ENCODE measurements at places on chromosomes 1 and 21. TPM values are rescaled to one million over a fixed set of nuclear protein-coding genes. Genes with fewer than 3 reads are reported as not detected.

DNA sequence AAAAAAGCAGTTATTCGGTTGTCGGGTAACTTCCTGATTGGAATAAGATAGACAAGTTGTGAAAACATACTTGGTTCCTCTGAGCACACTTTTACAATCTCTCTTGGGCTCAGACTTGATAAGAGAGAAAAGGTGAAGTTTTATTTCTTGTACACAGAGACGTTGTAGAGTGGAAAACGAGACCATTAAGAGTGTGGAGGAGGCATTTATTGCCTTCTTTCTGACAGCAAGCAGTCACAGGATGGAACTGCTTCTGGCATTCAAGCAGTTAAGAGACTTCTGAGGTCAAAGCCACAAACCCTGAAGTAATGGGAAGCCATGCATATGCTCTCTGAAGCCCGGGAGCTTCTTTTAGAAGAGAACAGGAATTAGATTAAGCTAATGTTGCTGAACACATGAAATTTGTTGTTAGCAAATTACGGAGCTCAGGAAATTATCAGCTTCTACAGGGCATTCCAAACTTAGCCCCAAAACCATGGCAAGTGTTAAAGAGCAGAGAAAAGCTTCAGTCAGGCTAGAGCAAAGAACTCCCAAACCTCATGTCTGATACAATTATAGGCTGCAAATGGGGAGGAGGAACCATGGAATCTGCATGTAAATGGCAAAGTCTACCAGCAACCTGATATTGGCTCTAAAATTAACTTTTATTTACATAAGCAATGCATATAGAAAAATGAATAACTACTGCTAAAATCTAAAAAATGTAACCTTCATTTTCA is 26.0 kb downstream of the S1PR1 start:
- no peak overlapping the region for H3K4me3 ChIP-seq
- H3K4me1 ChIP-seq: peaks cover 26% of the 10 kb centered on the region
- DNase-seq: no peak
- no peaks in the 10 kb centered on the region for H3K36me3 ChIP-seq
- H3K27ac ChIP-seq: peak overlapping the region; percentile 61
- H3K27me3 ChIP-seq: no peaks in the 10 kb centered on the region

DNA sequence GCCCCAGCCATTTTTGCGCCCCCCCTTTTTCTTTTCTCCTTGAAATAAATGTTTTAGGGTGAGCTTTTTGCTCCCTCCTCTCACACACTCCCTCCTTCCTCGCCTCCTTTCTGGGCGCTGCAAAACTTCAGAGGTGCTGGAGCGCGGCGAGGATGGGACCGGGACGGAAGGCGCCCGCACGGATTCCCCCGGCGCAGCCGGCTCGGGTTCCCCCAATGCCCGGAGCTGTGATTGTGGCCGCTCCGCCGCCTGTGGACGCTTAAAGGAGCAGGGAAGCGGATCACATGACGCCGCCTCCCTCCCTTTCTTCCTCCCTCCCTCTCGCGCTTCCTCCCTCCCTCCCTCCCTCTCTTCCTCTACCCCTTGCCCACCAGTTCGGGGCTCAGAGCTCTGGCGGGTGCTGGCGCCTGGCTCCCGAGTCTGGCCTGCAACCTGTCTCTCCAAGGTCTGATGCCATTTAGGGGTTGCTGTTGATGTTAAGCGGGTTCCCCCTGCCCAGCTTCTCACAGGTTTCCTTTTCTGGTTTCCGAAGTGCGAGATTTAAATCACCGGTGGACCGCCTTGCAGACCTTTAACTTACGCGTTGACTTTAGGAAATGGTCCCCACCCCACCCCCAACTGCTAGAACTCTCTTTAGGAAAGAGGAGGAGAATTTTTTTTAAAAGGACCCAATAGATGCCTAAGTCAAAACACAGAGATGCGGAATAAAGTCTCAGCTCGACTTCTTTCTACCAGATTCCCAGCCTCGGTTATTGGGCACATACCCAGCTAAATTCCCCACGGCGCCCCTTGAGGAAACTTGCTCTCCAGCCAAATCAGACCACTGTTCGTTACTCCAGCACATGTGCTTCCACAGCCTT is at the start of gene WLS:
Gene WLS, minus strand, starts transcription at position 235 of the 860 bp plus-strand sequence. Its CDS starts 224 bp downstream, at position 11.
- no peaks in the 10 kb centered on the region for H3K4me1 ChIP-seq
- peak; percentile 89 for DNase-seq

- H3K27me3 ChIP-seq: no peaks in the 10 kb centered on the region
- DNase-seq: no peak
- H3K36me3 ChIP-seq: peaks cover 19% of the 10 kb centered on the region
- H3K4me3 ChIP-seq: no peak overlapping the region
These were observed 48.1 kb downstream of the AHDC1 start for GRCh38 chr1:27555700-27556424.

DNA sequence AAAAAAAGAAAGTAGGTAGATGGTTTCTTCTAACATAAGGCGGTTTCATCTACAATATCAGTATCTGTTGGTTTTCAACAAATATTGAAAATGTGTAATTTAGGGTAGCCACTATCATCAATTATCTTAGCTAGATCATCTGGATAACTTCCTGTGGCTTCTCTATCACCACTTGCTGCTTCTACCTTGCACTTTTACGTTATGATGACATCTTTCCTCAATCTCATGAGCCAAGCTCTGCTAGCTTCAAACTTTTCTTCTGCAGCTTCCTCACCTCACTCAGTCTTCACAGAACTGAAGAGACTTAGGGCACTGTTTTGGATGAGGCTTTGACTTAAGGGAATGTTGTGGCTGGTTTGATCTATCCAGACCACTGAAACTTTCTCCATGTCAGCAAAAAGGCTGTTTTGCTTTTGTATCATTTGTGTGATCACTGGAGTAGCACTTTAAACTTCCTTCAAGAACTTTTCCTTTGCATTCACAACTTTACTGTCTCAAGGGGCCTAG is 144.9 kb upstream of the HP1BP3 start:
- H3K4me3 ChIP-seq: no peak overlapping the region
- H3K36me3 ChIP-seq: no peaks in the 10 kb centered on the region
- H3K27me3 ChIP-seq: no peaks in the 10 kb centered on the region
- no peak for DNase-seq

The UAP1 gene
- 35.0 TPM for total RNA-seq

DNA sequence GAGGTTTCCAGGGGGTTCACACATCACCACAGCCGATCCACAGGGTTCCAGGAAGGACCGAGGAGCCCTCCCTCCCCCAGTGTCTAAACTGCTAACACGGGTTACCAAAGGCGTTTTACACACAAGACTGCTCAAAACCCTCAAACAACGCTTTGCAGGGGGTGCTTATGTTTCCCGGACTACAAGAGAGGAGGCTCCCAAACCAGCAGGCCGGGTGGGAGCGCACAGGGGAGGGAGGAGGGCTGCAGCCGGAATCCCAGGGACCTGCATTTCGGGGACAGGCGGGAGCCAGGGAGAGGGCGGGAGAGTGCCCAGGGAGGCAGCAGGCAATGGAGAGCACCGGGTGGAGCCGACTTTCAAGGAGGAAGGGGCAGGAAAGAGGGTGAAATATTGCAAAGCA is 50.8 kb downstream of the ACBD3 start:
- H3K27ac ChIP-seq: peak overlapping the region; percentile 17
- no peak overlapping the region for H3K4me3 ChIP-seq
- H3K4me1 ChIP-seq: peaks cover 9% of the 10 kb centered on the region
- no peak for DNase-seq
- no peaks in the 10 kb centered on the region for H3K36me3 ChIP-seq

- no peaks in the 10 kb centered on the region for H3K27me3 ChIP-seq
- H3K4me1 ChIP-seq: peaks cover 3% of the 10 kb centered on the region
- H3K36me3 ChIP-seq: no peaks in the 10 kb centered on the region
- DNase-seq: no peak
- H3K27ac ChIP-seq: peak overlapping the region; percentile 72
These were observed 30.7 kb downstream of the PRDX6 start for GRCh38 chr1:173507847-173508209.

The EDARADD gene
- total RNA-seq: 0.78 TPM

DNA sequence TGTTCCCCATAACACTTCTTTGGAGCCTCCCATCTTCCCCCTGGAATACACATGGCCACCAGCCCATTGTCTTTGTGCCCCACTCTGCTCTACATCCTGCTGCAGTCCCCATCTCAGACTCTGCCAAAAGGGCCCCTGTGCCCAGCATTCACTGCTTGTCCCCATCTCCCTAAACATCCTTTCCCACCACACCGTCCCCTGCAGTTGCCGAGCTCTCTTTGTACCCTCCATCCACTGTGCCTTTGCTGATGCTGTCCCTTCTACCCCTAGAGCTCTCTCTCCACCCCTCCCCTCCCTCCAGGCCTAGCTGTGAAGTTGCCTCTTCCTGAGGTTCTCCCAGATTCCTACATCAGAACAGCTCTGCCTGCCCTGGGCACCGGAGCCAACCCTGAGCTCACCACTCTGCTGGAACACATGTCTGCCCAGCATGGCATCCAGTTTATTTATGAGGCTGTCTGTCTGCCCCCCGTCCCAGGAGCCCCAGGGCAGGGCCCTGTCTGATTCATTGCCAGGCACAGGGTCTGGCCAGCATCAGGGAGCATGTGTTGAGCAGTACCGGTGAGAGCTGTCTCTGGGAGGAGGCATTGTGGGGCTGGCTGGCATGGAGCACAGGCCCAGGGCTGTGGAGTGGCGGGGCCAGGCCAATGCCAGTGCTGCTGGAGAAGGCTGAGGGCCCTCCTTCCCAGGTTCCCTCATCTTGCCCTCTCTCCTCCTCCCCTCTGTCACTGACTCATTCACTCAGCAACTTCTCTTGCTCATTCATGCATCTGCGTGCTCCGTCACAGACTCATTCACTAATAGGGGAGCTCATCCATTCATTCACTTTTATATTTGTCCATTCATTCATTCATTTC is 28.8 kb downstream of the EDN2 start:
- H3K27ac ChIP-seq: no peak overlapping the region
- no peaks in the 10 kb centered on the region for H3K36me3 ChIP-seq
- DNase-seq: no peak
- no peak overlapping the region for H3K4me3 ChIP-seq
- no peaks in the 10 kb centered on the region for H3K27me3 ChIP-seq

The OXCT2 gene
- 0.43 TPM for total RNA-seq

The KPRP gene
- total RNA-seq: not detected

DNA sequence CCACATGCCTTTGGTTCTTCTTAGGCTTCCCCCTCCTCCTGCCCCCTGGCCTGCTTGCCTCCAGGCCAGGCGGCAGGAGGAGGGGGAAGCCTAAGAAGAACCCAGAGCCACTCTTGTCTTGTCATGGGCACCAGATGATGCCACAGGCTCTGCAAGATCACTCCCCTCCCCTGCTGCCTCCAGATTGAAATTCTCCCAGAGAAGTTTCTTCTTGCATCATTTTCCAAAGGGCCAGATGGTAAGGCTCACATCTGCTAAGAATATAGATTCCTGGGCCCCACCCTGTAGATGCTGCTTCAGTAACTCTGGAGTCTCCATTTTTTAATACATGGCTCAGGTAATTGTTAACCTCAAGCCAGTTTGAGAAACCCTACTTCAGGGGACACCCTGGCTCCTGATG is 60.8 kb downstream of the FAM163A start:
- no peaks in the 10 kb centered on the region for H3K4me1 ChIP-seq
- DNase-seq: no peak
- H3K36me3 ChIP-seq: no peaks in the 10 kb centered on the region
- H3K27ac ChIP-seq: no peak overlapping the region

DNA sequence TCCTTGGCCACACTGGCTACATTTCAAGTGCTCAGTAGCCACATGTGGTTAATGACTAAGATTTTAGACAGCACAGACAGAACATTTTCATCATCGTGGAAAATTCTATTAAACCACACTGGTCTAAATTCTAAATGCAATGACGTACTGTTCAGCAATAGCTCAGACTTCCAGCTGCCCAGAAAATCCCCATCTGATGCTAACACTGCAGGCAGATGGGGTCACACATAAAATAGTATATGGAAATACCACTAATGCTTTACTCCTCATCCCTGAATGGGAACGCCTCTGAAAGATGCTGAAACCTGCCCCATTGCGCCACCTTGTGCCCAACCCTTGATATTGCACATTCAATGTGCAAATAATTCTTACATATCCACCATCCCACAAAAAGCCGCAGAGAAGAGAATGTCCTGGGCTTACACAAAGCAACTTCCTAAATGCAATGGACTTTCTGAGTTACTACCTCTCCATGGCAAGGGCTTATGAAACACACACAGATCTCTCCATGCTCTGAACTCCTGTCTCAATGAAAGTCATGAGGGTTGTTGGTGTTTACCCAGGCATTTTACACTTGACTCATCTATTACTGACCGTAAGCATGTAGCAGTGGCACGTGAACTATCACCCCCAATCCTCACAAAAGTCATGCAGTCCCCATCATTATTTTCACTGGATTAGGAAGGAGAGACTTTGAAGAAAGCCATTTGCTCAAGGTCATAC is 20.3 kb upstream of the SLC5A9 start:
- H3K27ac ChIP-seq: no peak overlapping the region
- H3K4me3 ChIP-seq: no peak overlapping the region
- no peaks in the 10 kb centered on the region for H3K4me1 ChIP-seq

GRCh38 chr1:4353090-4353856 is 301.1 kb upstream of the AJAP1 start:
- no peaks in the 10 kb centered on the region for H3K4me1 ChIP-seq
- no peak overlapping the region for H3K4me3 ChIP-seq
- H3K27ac ChIP-seq: no peak overlapping the region
- no peaks in the 10 kb centered on the region for H3K36me3 ChIP-seq
- no peak for DNase-seq

DNA sequence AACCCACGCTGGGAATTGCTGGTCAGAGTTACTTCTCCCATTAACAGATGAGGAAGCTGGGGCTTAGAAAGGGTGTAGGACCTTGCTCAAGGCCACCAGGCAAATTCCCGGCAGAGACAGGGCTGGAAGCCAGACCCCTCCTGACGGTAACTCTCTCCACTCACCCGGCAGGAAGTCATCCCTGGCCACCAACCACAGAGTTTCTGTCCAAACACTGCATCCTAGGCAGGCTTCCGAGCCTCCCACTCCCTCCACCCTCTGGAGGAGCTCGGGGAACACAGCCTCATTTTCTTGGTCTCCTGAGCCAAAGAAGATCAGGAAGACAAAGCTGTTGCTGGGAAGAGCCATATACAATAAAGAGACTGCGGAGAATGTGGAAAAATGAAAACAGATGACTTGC is 25.0 kb upstream of the ZNF436 start:
- peak; percentile 70 for DNase-seq
- H3K27me3 ChIP-seq: no peaks in the 10 kb centered on the region
- H3K4me1 ChIP-seq: peaks cover 18% of the 10 kb centered on the region
- peak overlapping the region; percentile 70 for H3K27ac ChIP-seq
- H3K4me3 ChIP-seq: no peak overlapping the region

DNA sequence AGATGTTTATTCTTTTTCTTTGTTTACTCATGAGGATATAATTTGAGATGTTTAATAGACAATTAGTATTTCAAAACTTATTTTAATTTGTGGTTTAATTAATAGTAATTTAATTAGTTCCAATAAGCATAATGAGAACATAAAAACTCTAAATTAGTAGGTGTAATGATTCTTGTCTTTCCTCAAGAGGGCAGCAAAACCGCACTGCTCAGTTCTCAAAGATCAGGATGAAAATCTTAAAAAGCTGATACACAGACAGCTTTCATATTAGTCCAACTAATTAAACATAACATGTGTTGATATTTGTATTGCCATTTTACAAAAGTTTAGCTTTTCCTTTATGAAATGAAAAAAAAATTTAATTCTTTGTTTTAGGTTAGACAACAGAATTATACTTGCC is 106.7 kb upstream of the C21orf91 start:
- no peak for DNase-seq
- no peaks in the 10 kb centered on the region for H3K36me3 ChIP-seq
- H3K4me1 ChIP-seq: no peaks in the 10 kb centered on the region
- H3K4me3 ChIP-seq: no peak overlapping the region

All from upper lobe of right lung (tissue), 1 donor.